ENCODE measurements at places on chromosomes 11 and 22. TPM values are rescaled to one million over a fixed set of nuclear protein-coding genes. Genes with fewer than 3 reads are reported as not detected.

DNA sequence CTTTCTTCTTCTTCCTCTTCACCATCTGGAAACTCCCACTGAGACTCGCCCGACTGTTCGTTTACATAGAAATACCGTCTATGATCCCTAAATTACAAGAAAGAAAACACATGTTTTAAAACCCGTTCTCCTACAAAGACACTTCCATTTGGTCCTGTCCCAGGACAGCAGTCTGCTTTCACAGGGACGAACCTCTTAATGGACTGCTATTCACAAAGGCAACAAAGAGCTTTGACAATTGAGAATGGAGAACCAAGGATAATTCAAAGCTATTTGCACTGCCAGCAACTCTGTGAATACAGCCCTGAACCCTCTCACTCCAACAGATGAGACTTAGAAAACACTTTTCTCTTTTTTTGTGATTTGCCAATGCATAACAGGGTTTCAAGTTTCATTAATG lies 16.3 kb upstream of the AGBL2 start:
- no peak for DNase-seq

GRCh38 chr11:100592619-100593260 lies 94.3 kb upstream of the ARHGAP42 start:
- DNase-seq: no peak

DNA sequence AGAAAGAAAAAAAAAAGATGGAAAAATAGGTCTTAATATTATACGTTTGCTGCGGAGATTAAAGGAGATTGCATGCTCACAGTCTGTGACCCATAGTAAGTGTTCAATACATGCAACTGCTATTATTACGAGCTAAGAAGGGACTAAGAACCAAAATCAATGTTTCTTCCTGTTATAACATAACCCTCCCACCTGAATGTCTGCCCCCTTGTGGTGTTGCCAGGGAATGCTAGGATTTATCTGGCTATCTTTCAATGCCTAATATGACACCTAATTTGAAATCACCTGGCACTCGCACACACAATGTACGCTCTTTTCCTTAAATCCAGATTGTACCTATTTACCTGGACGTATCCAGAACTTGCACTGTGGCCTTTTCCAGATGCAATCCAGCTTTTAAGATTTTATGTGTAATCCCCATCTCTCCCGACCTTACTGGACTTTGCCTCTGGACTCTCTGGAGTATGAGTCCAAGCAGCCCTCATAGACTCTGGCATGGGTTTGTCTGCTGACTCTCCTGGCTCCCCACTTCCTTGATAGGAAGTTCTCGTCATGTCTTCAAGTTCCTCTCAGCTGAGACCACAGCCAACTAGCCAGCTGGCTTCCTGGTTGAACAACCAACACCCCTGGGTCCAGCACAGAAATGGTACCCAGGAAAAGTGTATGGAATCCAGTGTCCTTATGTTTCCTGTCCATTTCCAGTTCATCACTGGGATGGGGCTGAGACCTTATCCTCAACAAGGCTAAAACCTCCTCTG lies 151.5 kb downstream of the CCDC34 start:
- no peak for DNase-seq

WT1 gene
- total RNA-seq: not detected

GALNT18 gene
- 1.5 TPM for total RNA-seq

GRCh38 chr11:10600570-10601248 lies 32.2 kb upstream of the LYVE1 start:
- no peak for DNase-seq

DNA sequence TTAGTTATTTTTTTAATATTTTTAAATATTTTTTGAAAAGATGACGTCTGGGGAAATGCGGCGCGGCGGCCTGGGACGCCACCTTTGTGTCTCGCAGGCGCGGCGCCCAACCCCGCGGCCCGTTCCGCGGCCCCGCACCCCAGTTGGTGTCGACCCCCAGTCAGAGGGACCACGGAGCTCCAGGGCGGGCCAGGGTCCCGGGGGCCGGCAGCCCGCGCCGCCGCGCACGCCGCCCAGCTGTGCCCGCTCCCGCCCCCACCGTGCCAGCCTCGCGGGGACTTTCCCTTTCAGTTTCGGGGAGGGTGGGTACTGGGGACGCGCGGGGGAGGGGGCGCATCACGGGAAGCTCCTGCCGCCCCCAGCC lies 1.6 kb downstream of the CCND1 start:
- no peak for DNase-seq

CARD18 gene
- total RNA-seq: not detected

GRCh38 chr11:5604896-5605295 lies 8.5 kb downstream of the TRIM6 start:
- no peak for DNase-seq

DNA sequence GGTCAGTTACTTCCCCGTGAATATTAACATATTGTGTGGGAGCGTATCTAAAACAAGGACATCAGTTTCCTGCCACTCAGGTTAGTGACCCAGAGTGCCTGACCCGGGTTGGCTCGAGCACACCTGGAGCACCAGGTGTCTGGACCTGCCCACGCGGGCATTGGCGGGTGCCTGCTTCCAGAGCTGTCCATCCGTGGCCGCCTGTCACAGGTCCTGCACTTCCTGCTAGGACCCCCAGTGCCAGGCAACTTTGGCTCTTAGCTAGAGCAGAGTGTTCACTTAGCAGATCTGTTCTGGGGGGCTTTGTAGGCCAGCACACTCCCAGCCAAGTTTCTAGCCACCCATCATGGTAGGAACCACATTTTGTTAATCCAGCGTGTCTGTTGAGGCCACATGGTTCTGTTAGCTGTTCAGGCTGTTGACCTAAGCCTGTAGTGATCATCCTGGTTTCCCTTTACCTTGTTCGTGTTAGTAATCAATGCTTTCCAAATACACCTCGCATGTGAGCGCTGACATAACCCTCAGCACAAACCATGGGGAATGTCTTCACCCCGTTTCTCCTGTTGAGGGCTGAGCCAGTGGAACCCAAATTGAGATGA lies 29.5 kb downstream of the MOV10L1 start:
- DNase-seq: peak; percentile 30

MAJIN gene
- not detected for total RNA-seq

MIOX gene
- total RNA-seq: not detected

DNA sequence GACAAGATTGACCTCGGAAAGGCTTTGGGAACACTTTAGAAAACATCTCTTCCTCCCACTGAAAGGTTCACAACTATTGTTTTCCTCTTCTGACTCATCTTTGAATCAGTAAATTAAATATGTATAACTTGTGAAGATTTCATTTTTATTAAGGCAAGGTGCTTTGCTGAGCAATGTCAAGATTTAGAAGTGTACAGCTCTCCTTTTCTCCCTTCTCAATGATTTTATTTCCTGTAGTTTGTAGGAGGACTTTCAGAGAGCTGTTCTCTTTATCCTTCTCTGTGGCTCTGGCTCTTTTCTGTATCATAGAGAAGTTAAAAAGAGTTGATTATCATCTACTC lies 594.2 kb downstream of the METTL15 start:
- no peak for DNase-seq

RAB36 gene
- total RNA-seq: 0.42 TPM

RIMBP3C gene
- 0.81 TPM for total RNA-seq

- DNase-seq: no peak
These were observed 41.0 kb downstream of the C11orf71 start for GRCh38 chr11:114359342-114359741.

OR51I1 gene
- total RNA-seq: not detected

CASP5 gene
- not detected for total RNA-seq

DNA sequence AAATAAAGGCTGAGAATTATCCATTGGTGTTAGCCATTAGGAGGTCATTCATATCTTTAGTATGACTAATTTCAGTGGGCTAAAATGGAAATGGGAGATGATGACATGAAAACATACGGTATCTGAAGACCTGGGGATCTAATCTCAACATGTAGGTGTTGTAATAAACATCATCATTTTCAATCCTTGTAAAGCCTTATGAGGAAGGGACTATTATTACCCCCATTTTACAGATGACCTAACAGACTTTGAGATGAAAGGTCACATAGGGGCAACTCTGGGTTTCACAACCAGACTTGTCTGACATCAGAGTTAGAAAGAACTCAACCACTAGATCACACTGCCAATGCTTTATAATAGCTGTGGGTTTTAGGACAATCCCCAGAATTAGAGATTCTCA lies 34.8 kb upstream of the TMEM135 start:
- DNase-seq: no peak

LRRC74B gene
- total RNA-seq: not detected

DNA sequence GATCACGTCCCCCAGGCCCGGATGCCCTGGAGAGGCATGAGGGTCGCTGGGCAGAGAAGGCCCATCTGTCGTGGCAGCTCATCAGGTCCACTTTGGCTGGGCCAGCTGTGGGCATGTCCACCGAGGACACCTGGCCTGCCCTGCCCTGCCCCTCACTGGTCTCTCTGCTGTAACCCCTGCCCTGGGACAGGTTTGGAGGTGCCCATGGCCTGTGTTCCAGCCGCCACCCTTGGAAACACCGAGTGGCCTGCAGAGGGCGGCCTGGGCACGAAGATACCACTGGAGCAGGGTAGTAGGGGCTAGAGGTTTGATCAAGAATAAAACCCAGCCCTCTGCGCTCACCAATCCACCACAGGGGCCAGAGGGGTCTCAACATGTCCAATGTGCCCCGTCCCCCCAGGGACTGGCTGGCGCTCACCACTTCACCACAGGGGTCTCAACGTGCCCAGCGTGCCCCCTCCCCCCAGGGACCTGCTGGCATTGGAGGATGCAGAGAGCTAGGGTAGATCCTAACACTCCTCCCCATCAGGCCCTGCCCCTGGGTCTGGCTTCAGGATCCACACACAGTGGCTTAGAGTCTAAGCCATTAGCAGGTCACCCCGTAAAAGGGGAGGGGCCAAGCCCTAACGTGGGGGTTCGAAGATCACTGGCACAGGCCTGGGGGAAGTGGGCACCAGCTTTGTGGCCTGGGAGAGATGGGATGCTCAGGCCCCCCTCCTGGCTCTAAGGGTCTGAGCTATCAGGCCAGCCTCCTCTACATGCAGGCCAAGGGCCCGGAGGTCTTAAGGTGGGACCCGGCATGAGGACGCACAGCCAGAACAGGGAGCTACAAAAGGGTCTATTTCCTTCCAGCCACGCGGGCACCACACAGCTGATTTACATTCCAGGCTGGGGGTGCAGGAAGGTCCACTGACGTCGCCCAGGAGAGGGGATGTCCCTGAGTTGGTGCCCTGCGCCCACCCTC lies 1.3 kb upstream of the HDAC10 start:
- peak; percentile 63 for DNase-seq

CCDC188 gene
- total RNA-seq: 0.84 TPM

GRCh38 chr11:100777736-100778135 lies 90.6 kb downstream of the ARHGAP42 start:
- DNase-seq: no peak

FAM118A gene
- total RNA-seq: 21.1 TPM

GRCh38 chr22:21972293-21972779 lies 10.3 kb downstream of the TOP3B start:
- DNase-seq: peak; percentile 31

DNA sequence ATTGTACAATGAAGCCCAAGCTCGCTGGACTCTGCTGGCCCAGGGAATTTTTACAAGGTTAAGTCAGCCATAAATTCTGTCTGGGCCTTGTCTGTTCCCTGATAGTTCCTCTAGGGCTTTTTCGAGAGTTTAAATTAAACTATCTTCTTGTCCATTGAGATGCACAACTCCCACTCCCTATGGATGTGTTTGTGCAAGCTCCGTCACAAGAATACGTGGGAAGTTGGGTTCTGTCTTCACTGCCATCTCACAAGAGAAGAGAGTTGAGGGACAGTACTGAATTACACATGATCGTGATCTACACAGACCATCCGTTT lies 153.6 kb upstream of the TTC12 start:
- no peak for DNase-seq

GRCh38 chr11:47213950-47214565 lies 716 bp upstream of the DDB2 start:
- DNase-seq: peak; percentile 89

DNA sequence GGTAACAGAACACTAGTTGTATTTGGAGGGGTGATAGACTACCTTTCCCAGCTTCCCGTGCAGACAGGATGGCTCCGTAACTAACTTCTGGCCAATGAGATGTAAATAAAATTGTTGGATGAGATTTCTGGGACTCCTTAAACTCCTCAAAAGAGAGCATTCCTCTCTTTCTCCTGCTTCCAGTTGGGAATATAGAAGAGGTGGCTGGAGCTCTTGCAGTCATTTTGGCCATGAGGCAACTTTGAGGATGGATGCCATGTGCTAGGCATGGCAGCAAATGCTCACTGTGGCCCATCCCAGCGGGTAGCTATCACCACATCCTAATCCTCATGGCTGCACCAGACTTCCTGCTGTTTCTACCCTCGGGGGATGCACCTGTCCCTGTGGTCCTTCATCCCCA lies 7.4 kb downstream of the MB start:
- DNase-seq: no peak

KCTD14 gene
- total RNA-seq: 7.7 TPM

GRCh38 chr11:104771763-104772162 lies 126.5 kb downstream of the CASP12 start:
- no peak for DNase-seq

DNA sequence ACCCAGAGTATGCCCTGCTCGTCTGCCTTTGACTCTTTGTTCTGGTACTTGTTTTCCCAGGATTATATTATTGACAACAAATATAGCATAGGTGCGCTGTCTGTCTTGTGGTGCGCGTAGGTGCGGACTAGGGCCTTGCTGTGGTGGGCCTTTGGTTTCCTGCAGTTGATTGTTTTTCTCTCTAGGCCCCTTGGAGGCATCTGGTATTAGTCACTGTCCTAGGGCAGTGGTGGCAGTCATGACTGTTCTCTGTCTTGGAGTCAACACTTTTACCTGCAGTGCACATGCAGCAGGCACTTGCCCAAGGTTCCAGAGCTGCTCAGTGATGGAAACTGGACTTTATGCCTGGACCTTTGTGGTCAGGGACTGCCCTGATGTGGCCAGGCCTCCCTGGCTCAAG lies 18.6 kb downstream of the PPP6R2 start:
- DNase-seq: no peak

UBQLNL gene
- 0.05 TPM for total RNA-seq

- DNase-seq: no peak
These were observed 42.3 kb downstream of the CSF2RB start for GRCh38 chr22:36955691-36956090.

- no peak for DNase-seq
These were observed 24.6 kb downstream of the FLRT1 start for GRCh38 chr11:64060263-64060860.

GRCh38 chr11:47917599-47918369 lies 62.6 kb upstream of the PTPRJ start:
- DNase-seq: peak; percentile 87

DNA sequence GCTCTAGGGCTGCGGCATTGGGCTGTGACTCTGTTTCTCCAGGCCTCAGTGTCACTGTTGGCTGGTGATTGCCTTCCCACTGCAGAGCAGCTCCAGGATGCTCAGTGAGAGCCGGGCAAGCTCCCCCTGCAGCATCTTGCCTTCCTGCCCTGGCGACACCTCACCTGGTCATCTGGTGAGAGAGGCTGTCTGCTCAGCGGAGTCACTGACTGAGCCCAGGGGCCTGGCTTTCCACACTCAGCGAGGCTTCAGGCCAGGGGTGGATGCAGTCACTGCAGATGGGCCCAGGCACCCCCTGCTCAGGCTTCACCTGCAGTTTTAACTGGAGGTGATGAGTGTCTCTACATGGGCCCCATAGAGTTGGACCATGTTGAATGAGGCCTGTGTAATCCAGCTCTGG lies 136.8 kb downstream of the CACNA1I start:
- DNase-seq: no peak

Data from SJSA1 (cell line).